ENCODE measurements at places on chromosomes 13 and 19.
A peak's percentile ranks its signal among the peaks of the same experiment; 100 is the strongest.

DNA sequence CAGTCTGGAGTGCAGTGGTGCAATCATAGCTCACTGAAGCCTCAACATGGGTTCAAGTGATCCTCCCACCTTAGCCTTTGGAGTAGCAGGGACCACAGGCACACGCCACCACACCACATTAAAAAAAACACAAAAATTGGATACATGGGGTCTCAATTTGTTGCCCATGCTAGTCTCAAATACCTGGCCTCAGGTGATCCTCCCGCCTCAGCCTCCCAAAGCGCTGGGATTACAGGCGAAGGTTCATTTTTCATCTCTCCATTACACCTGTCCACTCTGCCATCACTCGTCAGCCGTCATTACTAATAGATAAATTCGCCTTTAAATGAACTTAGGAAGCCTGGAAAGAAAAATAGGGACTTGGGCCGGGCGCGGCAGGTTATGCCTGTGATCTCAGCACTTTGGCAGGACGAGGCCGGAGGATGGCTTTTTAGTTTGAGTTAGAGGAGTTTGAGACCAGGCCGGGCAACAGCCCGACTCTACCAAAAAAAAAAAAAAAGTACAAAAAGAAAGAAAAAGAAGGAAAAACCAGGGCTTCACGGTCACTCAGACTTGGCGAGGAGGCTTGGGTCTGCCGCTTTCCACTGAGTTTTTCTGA is 685 bp upstream of the SUPT5H start:
- DNase-seq: no peak

DNA sequence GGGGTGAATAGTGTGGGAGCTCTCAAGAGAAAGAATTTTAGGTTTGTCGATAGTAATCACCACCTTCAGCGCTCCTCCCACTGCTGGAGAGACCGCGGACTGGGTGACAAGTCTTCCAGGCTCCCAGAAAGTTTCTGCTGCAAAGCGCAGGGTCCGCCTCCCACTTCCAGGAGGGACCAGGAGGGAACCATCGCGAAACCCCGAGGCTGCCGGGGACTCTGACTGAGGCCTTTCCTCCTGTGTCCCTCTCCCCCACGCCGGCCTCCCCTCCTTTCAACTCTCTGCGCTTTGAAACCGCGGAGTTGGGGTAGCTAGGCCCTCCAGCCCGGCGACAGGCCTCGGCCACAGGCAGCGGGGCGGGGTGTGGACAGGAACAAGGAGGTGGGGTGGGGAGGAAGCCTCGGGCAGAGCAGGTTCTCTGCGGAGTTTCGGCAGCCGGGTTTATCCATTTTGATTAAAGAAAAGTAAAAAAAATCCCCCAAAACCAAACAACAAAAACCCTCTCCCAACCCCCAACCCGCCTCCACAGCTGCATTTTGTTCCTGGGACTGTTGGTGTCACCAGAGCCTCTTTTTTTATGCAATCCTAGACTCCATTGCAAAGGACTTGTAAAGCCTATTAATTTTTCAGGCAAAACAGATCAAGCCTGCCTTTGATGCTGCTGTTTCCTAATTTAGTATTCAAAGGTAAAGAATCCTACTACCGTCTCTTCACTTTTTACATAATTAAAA is 157.2 kb downstream of the TM9SF2 start:
- peak; percentile 60 for DNase-seq

DNA sequence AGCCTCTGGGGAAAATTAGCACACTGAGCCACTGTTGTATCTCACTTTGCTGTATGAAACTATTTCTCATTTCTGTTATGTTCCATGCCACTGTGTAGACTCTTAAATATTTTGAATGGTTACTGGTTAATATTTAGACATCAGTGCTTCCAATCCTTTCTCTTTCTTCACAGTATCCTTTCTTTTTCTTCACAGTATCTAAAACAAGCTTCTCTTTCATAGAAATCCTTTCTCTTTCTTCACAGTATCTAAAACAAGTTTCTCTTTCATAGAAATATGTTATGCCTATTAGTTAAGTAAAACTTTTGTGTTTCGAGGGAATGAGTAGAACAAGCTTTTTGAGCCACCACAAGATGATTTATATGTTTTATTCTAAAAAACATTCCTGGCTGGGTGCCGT is 326.8 kb upstream of the KLF12 start:
- DNase-seq: no peak

- no peak for DNase-seq
These were observed 35.1 kb downstream of the GJA3 start for GRCh38 chr13:20125783-20126165.

DNA sequence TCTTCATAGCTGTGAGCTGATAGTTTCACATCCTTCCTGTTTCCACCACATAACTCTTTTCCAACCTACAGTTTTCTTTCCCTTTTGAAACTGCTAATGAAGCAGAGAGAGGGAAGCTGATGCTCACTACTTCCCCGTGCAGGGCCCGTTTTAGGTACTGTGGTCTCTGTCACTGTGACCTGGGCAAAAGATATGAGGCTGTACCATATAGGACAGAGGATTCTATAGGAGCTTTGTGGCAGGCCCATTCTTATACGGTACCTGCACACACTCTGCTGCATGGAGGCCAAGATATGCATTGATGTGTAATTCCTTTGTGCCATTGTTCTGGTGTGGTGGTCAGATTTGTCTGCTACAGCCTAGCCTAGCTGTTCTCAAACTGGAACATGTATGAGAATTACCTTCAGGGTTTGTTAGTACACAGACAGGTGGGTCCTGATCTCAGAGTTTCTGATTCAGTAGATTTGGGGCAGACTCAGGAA is 577.3 kb downstream of the LMO7 start:
- no peak for DNase-seq

DNA sequence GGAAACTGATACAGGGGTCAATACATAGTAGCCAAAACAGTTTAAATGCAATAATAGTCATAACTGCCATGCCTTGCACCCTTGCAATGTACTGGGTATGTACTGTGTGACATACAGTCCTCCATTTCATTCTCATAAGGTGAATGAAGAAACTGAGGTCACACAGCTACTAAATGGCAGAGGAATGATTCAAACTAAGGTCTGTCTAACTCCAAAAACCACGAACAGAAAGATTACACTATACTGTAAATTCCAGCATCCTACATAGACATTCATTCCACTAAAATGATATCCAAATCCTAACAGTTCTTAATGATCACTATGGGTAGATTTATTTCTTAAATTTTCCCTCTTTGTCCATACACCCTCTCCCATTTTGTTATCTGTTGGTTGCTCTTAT is 238.1 kb upstream of the SERP2 start:
- no peak for DNase-seq

- no peak for DNase-seq
These were observed 67.8 kb downstream of the DGKH start for GRCh38 chr13:42116225-42116624.

- no peak for DNase-seq
These were observed 77.5 kb downstream of the SERP2 start for GRCh38 chr13:44451126-44451525.

GRCh38 chr19:15323496-15324235 is 8.7 kb downstream of the BRD4 start:
- no peak for DNase-seq

GRCh38 chr19:13022859-13023636 is 27.8 kb downstream of the NFIX start:
- peak; percentile 11 for DNase-seq

GRCh38 chr19:30647891-30648720 is 275.9 kb downstream of the ZNF536 start:
- no peak for DNase-seq

DNA sequence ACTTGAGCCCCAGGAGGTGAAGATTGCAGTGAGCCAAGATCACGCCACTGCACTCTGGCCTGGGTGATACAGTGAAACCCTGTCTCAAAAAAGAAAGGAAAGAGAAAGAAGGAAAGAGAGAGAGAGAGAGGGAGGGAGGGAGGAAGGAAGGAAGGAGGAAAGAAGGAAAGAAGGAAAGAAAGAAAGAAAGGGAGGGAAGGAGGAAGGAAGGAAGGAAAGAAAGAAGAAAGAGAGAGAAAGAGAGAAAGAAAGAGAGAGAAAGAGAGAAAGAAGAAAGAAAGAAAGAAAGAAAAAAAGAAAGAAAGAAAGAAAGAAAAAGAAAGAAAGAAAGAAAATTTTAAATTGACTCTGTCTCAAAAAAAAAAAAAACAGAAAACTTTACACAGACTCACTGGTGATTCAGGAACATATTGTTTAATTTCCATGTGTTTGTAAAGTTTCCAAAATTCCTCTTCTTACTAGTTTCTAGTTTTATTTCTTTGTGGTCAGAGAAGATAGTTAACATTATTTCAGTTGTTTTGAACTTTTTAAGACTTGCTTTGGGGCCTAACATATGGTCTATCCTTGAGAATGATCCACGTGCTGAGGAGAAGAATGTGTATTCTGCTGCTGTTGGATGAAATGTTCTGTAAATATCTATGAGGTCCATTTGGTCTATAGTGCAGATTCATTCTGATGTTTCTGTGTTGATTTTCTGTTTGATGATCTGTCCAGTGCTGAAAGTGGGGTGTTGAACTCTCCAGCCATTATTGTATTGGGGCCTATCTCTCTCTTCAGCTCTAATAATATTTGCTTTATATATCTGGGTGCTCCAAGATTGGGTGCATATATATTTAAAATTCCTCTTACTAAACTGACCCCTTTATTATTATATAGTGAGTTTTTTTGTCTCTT is 204.4 kb upstream of the SERP2 start:
- DNase-seq: no peak

GRCh38 chr19:33268162-33268991 is 34.0 kb downstream of the CEBPA start:
- DNase-seq: no peak

- no peak for DNase-seq
These were observed 44.7 kb downstream of the TPT1 start for GRCh38 chr13:45296259-45296658.

DNA sequence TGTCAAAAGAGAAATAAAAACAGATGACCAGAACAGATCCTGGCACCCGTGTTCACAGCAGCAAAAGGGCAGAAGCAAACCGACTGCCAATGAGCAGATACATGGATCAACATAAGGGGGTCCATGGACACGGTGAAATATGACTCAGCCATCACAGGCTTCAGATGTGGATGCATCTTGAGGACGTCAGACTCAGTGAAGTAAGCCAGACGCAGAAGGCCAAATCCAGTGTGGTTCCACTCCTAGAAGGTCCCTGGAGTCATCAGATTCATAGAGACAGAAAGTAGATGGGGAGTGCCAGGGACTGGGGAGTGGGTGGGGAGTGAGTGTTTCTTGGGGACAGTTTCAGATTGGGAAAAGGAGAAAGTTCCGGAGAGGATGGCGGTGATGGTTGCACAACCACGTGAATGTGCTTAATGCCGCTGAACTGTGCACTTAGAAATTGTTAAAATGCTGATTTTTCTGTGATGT is 28.8 kb upstream of the SEMA6B start:
- no peak for DNase-seq

DNA sequence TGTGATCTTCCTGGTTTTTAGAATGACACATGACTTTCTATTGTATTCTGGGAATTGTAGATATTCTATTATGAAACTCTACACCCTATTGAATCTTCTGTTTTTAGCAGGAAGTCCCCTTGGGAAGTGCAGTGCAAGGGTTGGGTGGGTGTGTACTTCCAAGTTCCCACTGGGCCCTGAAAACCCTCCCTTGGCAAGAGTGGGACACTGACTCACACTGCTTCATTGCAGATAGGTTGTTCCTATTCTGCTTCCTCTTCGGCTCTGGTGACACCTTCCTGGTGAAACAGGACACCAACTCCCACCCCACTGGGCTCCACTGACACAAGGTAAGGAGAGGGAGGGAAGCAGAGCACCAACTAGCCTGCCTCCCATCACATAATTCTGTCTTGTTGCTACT is 121.8 kb downstream of the KCTD12 start:
- no peak for DNase-seq

GRCh38 chr13:43879755-43880181 is at the start of gene LACC1:
TSS of gene LACC1 (plus strand) at chr13:43879904. CDS start at chr13:43880986, 1,082 bp downstream.
- DNase-seq: no peak

GRCh38 chr13:98293103-98293502 is 116.0 kb upstream of the RNF113B start:
- DNase-seq: no peak

DNA sequence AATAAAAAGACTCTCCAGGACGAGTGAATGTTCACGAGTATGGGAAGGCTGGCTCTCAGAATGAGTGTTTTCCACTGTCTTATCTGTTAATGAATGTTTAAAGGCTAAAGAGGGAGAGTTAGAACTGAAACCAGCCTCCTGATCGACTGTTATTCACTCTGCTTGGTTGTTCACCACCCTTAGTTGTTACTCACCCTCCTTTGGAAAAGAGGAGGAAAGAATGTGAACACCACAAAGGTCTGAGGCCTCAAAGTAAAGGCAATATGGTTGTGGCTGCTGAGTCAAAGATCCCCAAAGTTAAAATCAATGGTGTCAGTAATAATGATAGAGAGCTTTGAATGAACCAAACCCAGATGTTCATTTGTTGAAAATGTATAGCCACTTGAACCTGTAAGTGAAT is 1793.2 kb upstream of the PCDH20 start:
- DNase-seq: no peak

- no peak for DNase-seq
These were observed 372.0 kb downstream of the EFNB2 start for GRCh38 chr13:106163426-106163825.

DNA sequence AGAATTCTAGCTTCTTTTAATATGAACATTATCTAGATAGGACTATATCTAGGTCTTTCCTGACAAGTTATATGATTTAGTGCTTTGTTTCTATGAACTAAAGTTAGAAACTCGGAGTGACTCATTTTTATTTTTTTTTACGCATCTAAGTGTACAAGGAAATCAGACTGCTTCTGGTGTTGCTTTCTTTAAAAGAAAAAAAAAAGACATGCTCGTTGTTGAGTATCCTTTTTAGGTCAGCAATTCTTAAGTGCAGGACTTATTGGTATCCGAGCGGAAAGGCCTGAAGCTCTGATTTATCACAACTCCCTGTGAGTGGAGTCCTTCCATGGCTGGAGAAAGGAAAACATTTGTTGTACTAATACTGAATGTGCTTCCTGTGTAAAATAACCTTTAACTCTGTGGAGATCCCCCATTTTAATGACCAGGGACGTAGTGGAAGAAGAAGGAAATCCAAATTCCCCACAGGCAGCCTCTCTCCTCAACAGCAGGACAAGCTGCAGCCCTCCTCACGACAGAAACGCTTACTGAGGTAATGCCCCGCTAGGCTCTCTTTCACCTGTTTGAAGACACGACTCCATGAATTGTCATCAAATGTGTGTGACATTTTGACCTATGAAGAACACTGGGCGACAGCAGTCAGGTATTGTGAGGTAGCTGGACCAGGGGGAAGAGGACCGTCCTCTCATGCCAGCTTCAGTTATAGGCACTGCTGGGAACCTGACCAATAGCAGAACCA is 17.9 kb upstream of the POMP start:
- no peak for DNase-seq

DNA sequence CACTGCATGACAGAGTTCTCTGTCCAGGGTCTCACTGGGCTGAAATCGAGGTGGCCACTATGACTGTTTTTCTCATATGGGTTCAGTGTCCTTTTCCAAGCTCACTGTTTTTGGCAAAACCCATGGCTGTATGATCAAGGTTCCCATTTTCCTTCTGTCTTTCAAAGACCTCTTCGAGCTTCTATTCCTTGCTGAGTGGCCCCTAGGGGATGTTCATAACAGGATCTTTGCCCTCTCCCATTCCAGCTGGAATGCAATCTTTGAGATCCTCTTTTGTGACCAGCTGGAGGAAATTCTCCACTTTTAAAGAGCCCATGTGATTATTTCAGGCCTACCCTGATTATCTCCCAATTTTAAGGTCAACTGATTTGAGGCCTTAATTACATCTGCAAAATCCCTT is 572.5 kb upstream of the SLC10A2 start:
- DNase-seq: no peak

- no peak for DNase-seq
These were observed 78.8 kb downstream of the RYR1 start for GRCh38 chr19:38512277-38512676.

Data from stimulated activated CD4-positive, alpha-beta T cell treated with anti-CD3 and anti-CD28 coated beads, Interleukin-15, amount 100 ng/mL, for 24 hours (primary cell).